DMS153 (cell line): ENCODE measurements at places on chromosomes 6 and 20.

GRCh38 chr6:35253249-35253648 lies 6.3 kb upstream of the ZNF76 start:
- DNase-seq: no peak

- peak; percentile 3 for DNase-seq
Observed at GRCh38 chr6:33082702-33083101, 6.9 kb downstream of the HLA-DPB1 start.

DNA sequence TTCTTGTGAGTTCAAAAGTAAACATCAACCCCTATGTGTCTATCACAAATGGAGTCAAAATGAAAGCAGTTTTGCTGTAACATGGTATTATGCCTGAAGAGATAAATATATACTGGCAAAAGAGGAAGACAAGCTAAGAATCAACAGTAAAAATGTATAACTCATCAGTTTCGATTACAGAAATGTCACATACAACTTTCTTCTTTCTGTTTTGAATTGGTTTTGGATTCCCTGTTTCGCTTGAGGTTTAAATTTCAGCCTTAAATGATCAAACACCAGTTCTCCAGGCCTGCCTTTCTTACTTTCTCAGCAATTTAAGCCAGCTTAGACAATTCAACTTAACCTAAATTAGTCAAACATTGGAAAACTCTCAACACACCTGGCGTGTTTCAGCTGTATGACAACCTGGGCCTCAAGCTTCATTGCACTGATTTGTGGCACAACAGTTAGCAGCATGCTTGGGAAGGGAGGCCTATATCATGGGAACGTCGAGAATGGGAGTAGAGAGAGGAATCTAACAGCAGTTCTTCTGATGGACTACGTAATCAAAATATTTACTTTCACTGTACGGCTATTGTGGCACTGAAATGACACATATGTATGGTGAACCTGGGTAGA lies 51.9 kb upstream of the MARCKS start:
- no peak for DNase-seq

DNA sequence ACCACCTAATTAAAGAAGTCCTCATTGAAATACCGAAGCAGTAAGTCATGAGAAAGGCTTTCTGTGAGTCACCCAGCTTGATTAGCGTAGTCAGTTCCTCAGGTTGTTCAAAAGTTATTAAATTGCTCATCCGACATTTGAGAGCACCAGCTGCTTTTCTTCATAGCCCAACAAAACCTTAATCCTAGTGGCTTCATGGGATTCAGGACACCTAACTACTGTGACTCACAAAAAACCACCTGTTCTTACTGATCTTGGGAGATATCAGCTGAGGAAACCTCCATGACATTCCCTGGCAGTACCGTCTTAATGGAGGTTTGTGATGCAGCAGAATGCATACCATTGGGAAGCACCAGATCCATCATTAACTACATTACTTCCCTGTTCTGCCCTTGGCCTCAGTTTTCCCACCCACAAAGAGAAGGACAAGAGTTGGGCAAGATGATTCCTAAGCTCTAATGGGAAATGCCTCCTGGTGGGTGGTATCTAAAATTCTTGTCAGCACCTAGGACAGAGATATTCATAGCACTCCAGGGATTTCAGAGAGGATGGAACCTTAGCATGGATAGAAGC lies 103.8 kb downstream of the KHDC1L start:
- DNase-seq: no peak

GRCh38 chr20:2521369-2522305 lies 12.9 kb upstream of the ZNF343 start:
- no peak for DNase-seq

DNA sequence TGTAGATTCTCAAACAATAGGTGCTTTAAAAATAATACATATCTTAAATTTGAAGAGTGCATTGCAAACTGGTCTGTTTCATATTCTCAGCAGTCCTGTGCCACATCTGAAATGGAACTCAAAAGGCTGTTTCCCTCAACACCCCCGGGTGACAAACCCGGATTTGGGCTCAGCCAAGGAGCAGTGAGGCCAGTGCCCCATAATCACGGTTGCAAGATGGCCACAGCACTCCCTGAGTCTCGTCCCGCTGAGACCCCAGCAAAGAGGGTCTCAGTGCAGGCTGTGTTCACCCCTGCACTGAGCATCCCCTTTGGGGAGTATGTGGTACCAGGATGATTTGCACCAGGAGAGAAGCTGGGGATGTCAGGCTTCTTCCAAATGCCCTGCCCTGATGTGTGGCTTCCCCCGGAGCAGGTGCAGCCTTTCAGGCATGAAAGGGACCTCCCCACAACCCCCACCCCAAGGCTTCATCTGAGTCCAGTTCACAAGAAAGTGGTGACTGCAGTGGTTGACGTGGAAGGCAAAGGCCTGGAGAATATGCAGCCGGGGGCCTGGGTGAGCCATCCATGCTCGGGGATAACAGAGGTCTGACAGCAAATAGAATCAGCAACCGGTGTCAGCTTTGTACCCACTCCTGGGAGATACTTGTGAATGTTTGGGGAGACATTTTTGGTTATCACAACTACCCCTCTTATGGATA lies 202.9 kb downstream of the SYNDIG1 start:
- no peak for DNase-seq
